ENCODE measurements at places on chromosomes 6 and 20. TPM values are rescaled to one million over a fixed set of nuclear protein-coding genes. Genes with fewer than 3 reads are reported as not detected.

GRCh38 chr6:6220718-6221117 is 99.7 kb downstream of the F13A1 start:
- DNase-seq: no peak

CCN5 gene
- total RNA-seq: not detected

GRCh38 chr6:30939473-30939872 is 1.3 kb upstream of the MUCL3 start:
- DNase-seq: no peak

GRCh38 chr6:2911171-2911570 is 8.1 kb upstream of the SERPINB9 start:
- DNase-seq: no peak

- DNase-seq: no peak
Measured at GRCh38 chr6:111129013-111129412, 41.7 kb downstream of the SLC16A10 start.

DNA sequence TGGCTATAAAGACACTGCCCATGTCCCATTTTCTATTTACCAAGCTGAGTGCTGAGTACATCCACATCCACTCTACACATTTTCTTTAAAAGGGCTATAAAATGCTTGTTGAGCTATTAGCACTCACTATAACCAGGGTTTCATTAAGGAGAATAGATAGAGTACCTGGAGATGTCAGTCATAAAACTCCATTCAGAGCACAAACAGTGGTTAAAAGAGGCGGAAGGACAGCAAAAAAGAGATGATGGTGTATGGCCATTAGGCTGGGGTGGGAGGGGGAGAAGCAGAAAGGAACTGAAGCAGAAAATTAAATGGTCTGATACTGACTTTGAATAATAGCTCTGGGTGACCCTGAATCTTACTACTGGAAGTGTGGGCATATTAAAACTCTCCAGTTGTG is 609.9 kb upstream of the MAP3K7 start:
- no peak for DNase-seq

ZFAND3 gene
- total RNA-seq: 96.3 TPM

BPIFB6 gene
- total RNA-seq: not detected

TCF15 gene
- total RNA-seq: 6.6 TPM

DNA sequence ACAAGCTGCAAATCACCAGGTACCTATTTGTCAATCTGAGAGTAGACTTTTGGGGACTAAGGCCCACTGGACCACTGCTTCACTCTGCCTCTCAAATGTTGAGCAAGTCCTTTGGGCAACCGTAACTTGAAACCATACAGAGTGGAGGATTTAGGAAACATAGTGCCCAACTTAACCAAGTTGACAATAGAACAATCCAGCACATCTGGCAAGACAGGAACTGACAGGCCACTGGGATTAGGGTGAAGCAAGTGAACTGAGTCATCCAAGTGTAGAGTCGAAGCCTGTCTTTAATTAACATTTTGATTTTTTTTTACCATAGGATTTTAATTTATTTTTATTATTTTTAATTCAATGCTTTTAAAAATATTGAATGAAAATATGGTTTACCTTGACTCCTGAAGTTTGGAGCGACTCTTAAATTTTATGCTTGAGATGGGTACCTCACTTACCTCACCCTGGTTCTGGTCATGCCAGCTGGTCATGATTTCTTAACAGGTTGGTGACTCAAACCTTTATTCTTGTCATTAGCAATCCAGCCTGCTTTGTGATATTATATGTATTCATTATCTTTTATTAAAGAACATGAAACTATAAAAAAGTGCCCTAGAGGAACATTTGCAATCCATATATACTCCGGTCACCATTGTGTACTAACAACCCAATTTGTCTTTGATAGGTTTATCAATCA is 312.1 kb upstream of the DEFB112 start:
- DNase-seq: no peak

ZC2HC1B gene
- total RNA-seq: 0.28 TPM

DNA sequence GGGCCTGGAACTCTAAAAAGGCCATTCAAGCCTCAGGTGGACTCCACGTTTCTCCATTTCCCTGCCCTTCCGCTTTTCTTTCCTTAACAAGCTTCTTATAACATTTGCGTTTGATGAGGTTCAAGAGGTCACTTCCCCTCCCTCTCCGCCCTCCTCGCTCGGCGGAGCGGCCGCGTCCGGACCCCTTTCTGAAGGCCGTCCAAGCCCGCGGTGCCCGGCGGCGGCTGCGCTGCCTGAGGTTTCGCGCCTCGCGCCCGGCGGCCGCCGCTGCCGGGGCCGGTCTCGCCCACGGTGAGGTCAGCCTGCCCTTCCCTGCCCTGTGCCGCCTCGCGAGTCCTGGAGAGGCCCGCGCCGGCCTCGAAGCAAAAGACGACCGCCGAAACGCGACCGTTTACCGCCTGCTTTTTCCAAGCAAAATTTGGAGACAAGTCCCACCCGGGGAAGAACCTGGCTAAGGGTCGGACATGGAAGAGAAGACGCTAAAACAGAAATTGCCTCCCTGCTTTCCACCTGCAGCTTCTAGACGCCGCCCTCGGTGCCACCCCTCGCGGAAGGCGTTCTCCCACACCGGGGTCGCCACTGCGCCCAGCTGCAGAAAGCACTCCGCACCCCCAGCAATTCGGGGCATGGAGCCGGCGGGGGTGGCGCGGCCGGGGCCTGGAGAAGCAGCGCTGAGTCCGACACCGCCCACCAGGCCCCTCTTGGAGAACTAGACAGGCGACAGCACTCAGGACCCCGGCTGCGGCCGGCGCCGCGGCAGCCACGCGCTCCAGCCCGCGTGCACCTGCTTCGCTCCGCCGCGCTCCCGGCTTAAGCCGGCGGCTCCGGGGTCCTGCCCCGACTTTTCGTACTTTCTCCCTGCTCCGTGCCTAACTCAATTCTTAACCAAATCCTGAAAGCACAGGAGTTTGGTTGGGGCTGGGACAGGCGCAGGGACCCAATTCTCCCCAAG is 11.0 kb upstream of the FOXF2 start:
- DNase-seq: peak; percentile 30

HLA-DQA1 gene
- not detected for total RNA-seq

DNA sequence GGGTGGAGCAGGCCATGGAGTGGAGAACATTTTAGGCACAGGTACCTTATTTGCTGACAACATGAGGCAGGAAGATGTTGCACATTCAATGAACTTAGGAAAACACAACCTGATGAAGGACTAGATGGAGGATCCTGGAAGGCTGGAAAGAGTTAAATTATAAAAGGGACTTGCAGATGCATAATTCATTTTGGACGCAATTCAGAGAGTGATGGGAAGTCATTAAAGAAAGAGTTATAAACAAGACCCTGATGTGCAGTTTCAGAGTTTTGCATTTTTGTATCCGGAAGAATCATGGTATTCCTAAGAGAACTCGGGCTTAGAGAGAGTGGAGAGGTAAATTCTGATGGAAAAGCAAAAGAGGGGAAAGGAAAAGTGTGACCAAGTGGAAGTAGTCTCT is 104.5 kb downstream of the TSHZ2 start:
- DNase-seq: no peak

DNA sequence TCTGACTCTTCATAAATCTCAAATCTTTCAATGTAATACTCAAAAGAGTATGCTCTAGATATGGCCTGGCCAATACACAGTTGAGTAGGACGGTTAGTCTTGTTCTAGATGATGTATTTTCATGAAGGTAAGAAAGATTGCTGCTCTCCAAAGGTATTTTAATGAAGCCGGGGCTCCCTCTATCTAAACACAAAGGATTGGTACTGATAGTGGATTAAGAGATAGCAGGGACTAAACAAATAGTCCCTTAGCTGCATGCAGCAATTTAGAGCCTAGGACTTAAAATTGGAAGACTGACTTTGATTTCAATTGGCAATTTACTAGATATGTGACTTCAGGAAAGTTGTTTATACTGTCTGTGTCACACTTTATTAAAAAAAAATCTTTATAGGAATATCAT is 31.4 kb upstream of the TENT5A start:
- no peak for DNase-seq

DNA sequence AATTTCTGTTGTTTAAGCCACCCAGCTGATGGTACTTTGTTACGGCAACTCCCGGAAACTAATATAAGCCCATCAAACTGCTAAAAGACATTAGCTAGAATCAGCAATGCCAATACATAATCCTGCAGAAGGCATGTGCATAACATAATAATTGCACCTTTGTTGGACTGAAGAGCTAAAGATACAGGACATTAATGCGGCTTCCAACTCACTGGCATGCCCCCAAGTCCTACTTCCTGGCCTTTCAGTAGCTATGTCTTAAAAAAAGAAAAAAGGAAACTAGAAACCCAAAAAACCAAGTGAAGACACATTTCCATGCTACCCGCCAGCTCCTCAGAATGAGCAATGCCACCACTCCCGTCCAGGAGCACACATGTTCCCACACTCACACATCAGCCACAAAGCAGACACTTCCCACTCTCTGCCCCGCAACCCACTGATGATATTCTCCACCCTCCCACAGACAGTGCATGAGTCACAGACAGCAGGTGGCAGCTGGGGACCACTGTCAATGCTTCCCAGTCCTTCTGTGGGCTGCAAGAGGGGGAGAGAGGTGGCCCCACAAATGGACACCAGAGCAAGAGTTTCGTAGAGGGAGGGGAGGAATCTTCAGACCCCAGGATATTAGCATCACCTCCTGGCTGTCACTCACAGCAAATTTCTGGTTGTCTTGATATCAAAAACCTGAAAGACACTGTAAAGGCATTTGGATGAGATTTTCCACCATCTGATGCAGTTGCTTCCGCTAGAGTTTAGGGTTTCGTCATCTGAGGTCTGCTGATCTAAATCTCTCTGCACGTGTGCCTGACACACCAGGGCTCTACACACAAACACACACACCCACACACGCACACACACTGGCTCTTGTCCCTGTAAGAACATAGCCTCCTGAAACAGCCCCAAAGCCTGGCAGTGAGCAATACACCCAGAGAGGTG is 32.8 kb downstream of the GFOD1 start:
- DNase-seq: no peak

DNA sequence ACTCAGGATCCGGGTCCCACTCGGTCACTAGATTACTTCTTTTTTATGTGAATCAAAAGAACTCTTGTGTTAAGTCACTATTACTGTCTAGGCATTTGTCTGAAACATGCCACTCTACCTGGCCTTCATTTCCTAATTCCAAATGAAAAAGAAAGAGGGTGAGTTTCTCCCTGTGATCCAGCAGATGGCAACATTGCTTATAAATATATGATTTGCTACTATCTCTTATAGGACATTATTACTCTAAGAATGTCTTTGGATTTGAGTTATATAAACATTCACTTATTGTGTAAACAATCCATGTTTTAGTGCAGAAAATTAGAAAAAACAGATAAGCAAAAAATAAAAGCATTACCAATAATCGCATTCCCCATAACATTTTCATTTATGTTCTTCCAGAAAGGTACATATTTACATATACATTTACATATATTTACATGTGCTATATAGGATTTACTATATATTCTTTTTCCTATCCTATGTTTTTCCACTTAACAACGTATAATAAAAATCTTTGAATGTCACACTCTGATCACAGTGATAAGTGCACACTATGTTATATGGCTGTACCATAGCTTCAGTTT is 66.9 kb downstream of the FAXC start:
- DNase-seq: no peak

FILIP1 gene
- total RNA-seq: 32.0 TPM

- DNase-seq: no peak
Measured at GRCh38 chr6:85403331-85404015, 46.4 kb upstream of the NT5E start.

TMEM151B gene
- 0.28 TPM for total RNA-seq

ATP6V1G2 gene
- 1.8 TPM for total RNA-seq

- no peak for DNase-seq
Measured at GRCh38 chr6:168088161-168089053, 9.4 kb upstream of the FRMD1 start.

PRICKLE4 gene
- total RNA-seq: 20.7 TPM

DNA sequence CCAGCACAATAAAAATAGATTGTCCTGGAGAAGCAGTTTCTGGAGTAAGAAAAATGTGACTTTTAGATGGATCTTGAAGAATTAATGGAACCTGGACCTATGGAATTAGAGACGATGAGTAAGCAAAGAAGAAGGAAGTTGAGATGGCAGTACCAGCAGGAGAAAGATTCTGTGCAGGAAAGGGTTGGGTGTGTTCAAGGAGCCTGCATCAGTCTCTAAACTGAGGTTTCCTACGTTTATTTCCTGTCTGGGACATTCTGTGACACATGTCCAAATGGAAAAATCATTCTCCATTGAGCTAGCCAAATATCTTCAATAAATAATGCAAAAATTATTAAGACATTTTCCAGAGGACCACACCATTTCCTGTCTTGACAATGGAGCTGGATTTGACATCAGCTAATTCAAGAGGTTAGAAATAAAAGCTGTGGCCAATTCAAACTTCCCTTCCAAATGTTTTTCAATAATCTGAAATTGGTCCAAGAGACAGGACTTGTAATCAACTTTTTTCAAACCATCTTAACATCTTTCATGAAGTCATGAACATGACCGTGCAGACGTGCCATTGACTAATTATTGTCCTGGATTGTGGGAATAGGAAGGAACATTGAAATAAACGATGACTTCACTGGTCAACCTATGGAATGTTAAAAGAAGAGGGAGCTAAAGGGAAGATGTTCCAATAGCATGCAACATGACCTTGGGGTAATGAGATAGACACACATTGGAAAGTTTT is 198.3 kb downstream of the ZNF217 start:
- DNase-seq: no peak

DNA sequence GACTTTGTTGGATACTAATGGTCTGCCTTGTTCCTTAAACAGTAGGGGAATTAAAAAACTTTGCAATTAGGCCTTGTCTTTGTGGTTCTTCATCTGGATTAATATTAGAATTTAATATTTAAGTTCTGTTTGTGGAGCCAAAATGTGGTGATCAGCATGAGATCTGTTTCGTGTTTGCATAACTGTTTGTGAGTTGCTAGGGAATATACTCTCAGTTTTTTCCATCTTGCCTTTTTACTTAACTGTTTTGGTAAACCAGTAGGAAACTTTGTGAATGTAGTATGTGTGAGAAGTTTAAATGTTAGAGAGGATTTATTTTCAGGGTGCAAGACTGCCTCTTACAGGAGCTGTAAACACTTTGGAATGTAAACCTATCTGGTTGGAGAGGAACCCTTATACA is 35.6 kb downstream of the LRRC1 start:
- DNase-seq: no peak

- DNase-seq: no peak
Measured at GRCh38 chr20:20939006-20939405, 167.2 kb downstream of the LINC00237 start.

GMPR gene
- total RNA-seq: 1.8 TPM

DNA sequence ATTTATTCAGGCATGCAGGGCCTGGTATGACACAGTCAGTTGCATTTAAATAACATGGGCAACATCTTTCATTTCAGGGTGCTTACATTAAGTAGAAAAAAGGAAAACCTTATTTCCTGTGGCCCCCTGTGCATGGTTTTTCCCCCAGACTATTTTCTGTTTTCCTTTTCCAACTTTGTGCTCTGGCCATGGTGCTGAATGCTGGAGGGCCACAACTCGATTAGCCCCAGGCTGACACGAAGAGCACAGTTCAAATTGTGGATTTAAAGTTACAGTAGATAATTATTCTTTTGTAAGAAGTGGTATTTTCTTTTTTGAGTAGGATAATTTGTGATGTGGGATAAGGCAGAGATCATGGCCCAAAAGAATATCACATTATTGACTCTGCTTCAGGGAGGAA is 332.0 kb downstream of the HAO1 start:
- DNase-seq: peak; percentile 17

GRCh38 chr20:32477594-32478512 is 107.3 kb downstream of the NOL4L start:
- no peak for DNase-seq
